ENCODE measurements at places on chromosomes 2 and 18. TPM values are rescaled to one million over a fixed set of nuclear protein-coding genes. Genes with fewer than 3 reads are reported as not detected.

The KATNAL2 gene
- total RNA-seq: 0.89 TPM

The TPO gene
- 14.5 TPM for total RNA-seq

The NEURL3 gene
- total RNA-seq: not detected

DNA sequence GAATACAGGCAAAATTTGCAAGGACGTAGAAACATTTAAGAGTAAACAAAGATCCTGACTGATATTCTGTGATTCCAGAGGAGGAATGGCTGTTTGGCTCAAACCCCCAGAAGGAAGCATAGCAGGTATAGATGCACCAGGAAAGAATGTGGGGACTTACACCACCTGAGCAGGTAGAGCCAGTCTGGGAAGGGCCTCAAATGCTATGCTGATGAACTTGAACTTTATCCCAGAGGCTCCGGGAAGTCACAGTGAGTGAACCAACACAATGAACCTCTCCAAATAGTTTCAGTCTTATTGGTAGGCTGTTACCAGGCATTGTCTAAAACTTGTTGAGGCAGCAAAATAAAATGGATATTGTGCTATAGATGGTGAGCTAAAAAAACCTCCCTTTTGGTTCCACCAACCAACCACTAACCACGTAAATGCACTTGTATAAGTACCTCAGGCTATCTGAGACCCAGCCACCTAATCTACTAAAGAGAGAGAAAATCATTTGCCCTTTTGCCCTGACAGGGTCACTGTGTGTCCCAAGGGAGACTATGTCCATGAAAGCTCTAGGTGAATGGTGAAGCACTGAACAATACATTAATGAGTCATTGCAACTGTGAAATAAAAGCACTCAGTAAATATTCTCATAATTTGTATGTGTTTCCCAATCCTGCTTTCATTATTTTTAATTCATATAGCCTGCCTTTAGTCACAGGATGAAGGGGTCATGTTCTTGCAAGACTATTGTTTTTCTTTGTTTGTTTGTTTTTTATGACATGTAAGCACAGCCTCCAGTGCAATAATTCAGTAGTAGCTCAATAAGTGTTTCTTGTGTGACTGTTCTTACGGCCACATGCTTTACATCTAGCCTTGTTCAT, 911.6 kb downstream of the EPHA4 start:
- ATAC-seq: no peak

DNA sequence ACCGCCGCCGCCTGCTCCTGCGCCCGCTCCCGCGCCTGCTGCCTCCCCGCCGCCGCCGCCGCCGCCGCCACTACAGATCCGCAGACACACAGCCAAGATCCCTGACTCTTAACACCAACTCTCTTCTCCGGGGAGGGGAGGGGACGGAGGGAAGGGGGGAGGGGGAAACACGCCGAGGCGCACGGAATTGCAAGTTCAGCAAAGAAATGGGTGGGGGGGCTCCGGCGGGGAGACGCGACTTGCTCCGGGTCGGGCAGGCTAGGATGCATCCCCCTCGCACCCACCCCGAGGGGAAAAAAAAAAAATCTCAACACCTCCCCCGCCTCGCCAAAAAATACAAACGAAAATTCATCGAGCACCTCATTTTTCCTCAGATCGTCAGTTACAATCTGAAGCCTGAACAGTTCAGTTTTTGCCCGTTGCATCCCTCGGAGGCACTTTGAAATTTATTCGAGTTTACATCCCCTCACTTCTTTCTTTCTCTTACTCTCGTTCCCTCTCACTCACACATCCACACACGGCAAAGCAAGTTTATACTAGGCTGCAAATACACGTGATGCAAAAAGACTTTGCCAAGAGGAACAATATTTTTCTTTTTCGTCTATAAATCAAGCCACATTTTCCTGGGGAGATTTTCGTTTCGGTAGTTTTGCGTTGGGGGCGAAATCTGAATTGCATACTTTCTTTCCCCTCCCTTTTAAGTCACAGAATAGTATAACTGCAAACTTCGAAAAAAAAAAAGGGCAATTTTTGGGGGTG, at the start of gene TCF4:
Gene TCF4, minus strand, starts transcription at position 82 of the 759 bp plus-strand sequence. CDS start 1,076 bp downstream, outside the sequence.
- peak; percentile 32 for ATAC-seq

DNA sequence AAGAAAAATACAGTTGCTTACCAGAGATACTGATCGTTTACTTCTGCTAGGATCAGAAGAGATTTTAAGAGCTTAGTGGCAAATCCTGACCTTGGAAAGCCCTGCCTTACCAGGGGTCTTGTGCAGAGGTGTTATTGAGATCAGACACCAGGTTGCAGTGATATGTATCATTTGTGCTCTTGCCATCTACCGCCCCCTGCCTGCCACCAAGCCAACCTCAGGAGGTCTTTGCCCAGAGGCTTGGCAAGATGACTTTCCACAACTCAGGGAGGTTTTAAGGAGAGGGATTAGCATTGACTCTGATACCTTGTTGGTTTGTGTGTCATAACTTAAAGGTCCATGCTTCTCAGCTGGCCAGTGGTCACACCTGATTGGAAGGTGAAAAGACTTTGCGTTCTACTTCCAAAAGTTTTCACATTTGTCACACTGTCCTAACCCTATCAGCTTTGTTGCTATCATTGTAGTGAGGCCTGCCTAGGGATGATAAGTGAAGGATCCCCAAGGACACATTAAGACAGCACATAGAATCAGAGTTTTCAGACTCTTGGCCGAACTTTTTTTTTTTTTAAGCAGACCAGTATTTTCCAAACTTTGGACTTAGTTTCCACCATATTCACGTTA, 46.2 kb upstream of the MGAT5 start:
- no peak for ATAC-seq

GRCh38 chr2:196830701-196831100, 21.5 kb upstream of the C2orf66 start:
- no peak for ATAC-seq

DNA sequence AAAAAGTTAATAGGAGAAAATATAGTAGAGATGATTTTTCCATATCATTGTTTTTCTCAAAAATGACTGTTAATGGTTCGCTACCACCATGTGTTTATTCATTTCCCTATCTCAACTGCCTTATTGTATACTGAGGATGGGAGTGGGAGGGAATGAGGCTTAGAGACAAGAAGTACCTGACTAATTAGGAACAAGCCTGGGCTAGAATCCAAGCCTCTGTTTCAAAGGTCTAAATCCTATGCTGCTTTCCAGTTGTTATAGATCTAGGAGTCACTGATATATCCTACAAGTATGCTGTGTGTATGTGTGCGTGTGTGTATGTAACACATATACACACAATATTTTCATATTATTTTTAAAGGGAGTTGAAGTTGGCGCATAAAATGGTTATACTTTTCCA, 465.9 kb downstream of the EPHA4 start:
- ATAC-seq: no peak

- no peak for ATAC-seq
These were observed 28.3 kb upstream of the OTOS start for GRCh38 chr2:240168546-240169361.
